ENCODE measurements at places on chromosomes 2 and 18.

- no peak for DNase-seq
These were observed 86.6 kb upstream of the TMEM247 start for GRCh38 chr2:46392561-46393346.

- DNase-seq, result no peak
These were observed 68.2 kb downstream of the LRATD1 start for GRCh38 chr2:14700753-14701152.

GRCh38 chr2:176392744-176393414 is 123.6 kb downstream of the MTX2 start:
- no peak for DNase-seq

GRCh38 chr2:212005085-212005671 is 533.4 kb downstream of the ERBB4 start:
- peak; percentile 63 for DNase-seq

DNA sequence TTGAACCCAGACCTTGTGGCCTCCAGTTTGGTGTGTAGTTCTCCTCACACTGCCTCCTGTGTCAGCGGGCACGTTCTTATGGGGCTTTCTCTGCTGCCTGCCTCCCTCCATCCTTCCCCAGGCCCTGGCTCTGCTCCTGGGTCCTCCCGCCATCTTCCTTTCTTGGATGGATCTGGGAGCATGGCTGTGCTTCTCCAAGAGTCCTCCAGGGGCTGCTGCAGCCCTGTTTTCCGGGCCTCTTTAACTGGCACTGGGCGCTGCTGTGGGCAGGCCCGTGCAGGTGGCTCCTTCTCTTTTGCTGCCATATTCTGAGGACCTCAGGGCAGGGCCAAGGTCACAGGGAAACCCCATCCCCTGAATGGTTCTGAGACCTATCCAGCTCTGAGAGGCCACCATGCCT is 17.8 kb downstream of the THNSL2 start:
- no peak for DNase-seq

GRCh38 chr2:135055182-135055786 is 3.2 kb downstream of the RAB3GAP1 start:
- no peak for DNase-seq

- DNase-seq, result no peak
These were observed 200.1 kb downstream of the NDUFA10 start for GRCh38 chr2:239824866-239825704.

DNA sequence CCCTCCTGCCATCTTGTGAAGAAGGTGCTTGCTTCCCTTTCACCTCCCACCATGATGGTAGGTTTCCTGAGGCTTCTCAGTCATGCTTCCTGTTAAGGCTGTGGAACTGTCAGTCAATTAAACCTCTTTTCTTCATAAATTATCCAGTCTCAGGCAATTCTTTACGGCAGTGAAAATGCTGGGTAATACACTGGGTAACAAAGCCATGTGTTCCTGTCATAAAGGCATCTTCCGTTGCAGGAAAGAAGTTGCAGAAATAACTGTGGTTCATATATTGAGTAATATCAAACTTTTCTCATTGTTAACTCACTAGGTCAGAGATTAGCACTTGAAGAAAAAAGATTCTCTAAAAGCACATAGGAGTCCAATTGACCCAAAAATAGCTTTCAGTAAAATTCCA is 163.9 kb upstream of the HNMT start:
- DNase-seq, result no peak

DNA sequence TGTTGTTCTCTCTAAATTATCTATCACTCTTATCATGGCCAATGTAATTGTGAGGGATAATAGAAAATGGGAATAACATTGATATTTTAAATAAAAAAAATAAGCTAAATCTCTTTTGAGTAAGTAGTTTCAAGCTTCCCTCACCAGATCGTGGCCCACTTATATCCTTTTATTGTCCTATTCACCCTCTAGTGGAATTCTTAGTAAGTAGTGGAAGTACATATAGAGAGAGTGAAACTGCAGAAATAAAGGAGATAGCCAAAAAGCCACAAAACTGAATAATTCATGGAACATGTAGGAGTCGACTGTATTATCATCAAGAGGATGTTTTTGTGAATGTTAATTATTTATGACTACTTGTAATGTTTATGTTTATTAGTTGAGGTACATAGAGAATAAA is 66.1 kb upstream of the DTNA start:
- no peak for DNase-seq

DNA sequence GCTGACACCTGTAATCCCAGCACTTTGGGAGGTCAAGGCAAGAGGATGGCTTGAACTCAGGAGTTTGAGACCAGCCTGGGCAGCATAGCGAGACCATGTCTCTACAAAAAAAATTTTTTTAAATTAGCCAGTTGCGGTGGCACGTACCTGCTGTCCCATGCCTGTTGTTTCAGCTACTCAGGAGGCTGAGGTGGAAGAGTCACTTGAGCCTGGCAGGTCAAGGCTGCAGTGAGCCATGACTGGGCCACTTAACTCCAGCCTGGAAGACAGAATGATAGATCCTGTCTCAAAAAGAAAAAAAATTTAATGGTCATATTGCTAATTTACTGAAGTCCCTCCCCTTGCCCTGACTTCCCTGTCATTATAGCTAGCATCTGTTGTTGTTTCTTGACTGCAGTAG is 112.6 kb downstream of the ARHGAP28 start:
- no peak for DNase-seq

DNA sequence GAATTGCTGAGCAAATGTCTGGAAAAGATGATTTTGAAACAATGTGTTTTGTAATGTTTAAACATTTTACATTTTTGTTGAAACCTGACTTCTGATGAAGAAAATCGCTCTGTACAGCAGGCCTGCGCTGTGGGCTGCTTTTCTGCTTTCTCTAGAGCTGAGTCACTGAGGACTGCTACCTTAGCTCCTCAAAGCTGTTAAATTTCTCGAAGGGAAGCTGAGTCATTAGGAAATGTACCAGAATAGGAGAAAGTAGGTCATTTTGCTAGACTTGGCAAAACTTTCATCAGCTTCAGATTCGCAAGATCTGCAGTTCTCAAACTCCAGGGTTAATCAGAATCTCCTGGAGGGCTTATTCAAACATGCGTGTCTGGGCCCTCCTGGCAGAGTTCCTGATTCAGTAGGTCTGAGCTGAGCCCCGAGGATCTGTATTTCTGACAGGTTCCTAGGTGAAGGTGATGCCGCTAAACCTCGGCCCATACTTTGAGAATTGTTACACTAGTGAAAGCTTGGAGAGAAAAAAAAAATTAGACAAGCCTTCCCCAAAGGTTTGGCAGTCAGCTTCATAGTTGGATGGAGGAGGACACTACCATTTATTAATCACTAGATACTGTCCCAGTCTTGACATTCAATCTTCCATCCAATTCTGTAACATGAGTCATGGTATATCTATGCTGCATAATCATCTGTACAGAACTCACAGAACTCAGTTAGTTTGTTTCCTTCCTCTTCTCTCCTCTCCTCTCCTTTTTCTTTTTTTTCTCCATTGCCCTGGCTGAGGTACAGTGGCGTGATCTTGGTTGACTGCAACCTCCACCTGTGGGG is 297.6 kb downstream of the PARD3B start:
- no peak for DNase-seq

- DNase-seq, result no peak
These were observed 3.9 kb upstream of the MBD2 start for GRCh38 chr18:54228364-54228763.

DNA sequence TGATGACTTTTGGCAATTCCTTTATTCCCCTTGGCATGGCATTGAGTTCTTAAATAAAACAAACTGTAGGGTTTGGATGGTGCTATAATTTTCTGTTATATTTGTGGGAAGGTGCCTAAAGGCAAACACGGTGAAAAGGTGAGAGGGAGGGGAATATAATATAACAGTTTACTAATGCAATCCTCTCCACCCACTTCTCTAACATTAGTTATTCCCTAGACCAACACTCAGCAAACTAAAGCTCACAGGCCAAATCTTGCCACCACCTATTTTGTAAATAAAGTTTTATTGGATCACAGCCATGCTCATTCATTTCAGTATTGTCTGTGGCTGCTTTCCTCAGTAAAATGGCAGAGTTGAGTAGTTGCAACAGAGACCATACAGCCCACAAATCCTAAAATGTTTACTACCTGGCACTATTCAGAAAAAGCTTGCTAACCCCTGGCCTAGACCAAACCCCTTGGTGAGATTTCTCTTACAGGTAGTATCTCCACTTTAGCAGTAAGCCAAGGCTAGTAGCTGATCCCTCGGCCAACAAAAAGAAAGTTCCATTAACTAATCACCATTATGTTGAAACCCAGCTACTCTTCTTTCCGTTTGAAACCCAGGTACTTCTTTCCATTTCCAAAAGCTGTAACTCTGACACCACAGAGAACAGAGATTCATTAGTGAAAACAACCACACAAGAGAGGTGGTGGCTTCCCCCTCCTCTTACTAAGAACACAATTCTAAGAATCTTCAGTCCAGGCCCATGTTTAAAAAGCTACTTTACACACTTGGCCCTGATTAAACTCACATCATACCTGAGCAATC is 136.1 kb upstream of the CHAC2 start:
- no peak for DNase-seq

- DNase-seq, result peak; percentile 66
These were observed 45.5 kb downstream of the RAB12 start for GRCh38 chr18:8654503-8655451.

GRCh38 chr18:47847635-47848034 is 82.8 kb downstream of the SMAD2 start:
- DNase-seq, result no peak

- DNase-seq, result no peak
These were observed 65.5 kb downstream of the FAM117B start for GRCh38 chr2:202700075-202700901.

DNA sequence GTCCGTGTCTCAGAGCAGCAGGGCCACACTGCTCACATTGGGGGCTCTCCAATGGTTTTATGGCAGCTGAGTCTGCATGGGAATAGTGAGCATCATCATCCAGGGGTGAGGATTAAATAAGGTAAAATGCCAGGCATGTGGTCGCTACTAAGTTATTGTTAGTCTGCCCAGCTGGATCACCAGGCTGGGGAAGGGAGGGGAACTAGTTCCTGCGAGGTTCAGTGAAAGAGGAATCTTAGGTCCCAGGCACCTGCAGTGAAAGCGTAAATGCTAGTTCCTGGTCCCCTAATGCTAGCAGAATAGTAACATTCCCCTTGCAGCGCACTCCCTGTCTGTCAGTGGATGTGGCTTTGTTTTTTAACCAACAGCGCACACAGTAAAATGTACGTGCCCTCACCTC is 60.1 kb downstream of the ARHGEF4 start:
- no peak for DNase-seq

DNA sequence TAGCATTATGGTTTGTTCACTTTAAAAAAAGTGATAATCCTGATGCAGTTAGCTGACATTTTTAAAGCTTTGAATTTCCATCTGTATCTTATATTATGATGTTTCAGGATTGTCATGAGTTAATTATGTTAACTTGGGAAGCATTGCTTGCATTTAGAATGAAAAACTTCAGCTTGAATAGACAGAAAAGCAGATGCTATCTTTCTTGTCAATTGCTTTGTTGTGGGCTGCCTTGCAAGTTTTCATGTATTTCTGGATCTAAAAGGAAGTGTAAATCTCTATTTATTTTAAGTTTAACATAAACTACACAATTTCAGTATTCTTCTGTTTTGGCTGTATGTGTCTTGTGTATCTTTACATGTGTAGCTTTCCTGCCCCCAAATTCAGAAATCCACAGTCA is 479.5 kb downstream of the ARHGAP15 start:
- DNase-seq, result no peak

GRCh38 chr2:117137371-117137770 is 677.1 kb upstream of the DDX18 start:
- no peak for DNase-seq

GRCh38 chr18:72160510-72161445 is 383.4 kb downstream of the CBLN2 start:
- DNase-seq, result no peak

GRCh38 chr2:3207091-3207491 is 170.5 kb downstream of the EIPR1 start:
- no peak for DNase-seq

- peak; percentile 15 for DNase-seq
These were observed 43.9 kb upstream of the CYBRD1 start for GRCh38 chr2:171478345-171478744.

DNA sequence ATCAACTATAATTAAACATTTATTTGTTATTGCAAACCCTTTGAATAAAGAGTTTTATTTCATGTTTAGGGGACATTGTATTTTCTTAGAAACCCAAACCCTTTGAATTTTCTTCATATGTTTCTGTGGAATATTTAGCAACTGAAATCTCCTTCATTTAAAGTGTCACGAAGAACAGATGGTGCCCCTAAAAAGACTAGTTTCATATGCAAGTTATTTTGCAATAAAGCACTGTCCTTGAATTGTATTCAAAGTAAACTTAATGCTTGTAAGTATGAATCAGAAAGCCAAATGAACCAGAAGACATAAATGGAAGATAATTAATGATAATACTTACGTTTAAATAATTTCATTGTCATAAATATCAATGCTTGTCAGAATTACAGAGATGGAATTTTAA is 151.9 kb upstream of the CWC22 start:
- no peak for DNase-seq

GRCh38 chr2:183474912-183475695 is 350.9 kb downstream of the NUP35 start:
- DNase-seq, result no peak

DNA sequence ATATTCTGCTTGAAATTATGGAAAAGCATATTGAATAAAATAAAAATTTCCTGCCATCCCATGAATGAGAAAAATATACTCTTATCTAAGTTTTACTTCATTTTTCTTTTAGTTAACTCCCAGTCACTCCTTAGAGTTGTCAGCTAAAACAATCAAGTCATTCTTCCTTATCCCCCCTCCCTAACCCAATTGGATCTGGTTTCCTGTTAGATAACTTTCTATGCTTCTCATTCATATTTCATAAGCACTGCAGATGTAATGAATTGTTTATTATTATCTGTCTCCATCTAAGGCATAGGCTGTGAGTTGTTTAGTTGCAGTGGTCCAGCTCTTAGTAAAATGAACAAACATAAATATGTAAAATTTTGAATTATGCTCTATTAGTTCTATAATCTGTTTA is 244.0 kb upstream of the GCFC2 start:
- DNase-seq, result no peak

DNA sequence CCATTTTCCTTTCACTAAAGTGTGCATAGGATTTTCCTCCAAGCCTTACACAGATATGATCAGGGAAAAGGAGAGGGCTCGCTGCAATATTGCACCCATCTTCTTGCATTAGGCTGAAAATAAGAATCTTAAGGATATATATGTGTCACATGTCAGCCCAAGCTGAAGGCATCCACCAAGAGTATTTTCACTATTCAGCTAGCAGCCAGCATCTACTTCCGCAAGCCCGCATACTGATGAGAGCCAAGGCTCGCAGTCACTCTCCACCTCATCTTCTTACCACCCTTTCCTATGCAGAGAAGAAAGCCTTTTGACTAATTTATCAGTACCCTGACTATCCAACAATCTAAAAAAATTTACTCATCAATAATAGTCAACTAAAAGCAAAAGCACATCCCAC is 6.1 kb downstream of the TMEM163 start:
- DNase-seq, result no peak
